ENCODE measurements at places on chromosomes 12 and 14.

DNA sequence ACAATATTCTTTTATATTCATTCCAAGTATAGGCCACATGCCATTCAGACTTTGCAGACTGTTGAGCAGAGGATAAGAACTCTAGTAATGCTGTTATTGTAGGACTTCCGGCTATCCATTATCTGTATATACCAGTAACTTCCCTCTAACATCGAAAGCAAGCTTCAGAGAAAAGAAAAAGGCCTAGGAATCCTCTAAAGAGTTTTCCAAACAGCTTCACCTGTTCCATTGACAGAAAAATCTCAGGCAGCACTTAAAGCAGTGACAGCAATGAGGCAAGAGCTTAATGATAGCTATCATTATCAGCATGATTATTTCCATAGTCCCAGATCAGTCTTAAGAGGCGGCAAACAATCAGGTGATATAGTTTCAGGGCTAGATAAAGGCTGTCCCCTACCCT is 1.8 kb downstream of the CPNE8 start:
- DNase-seq: no peak

DNA sequence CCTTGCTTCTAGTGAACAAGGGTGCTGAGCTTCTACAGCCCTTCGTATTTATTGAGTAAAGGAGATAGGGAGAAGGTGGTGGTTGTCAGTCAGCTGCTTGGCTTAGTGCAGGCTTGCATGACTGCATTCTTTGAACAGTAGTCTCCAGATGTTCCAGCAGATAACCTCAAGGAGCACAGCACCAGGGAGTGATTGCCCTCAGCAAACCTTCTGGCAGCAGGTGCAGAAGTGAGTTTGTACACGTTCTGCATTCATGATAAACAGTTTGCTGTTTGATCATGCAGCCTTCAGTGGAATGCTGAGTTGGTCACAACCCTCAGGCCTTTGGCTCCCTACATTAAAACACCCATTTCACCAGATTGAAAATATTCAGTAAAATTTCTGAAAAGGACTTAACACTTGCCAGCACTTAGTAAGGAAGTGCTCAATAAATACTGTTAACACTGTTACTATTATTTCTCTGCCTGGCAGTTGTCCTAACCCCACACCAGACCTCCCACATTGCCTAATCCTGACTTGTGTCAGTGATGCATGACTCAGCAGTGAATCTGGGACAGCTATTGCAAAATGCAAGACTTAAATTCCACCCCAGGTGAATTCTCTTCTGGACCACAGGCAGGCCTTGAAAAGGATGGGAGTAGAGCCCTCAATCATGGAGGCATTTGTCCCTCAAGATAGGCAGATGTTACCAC is 18.9 kb upstream of the CARMIL3 start:
- DNase-seq: no peak

GRCh38 chr12:76909290-76909689 is 30.5 kb upstream of the CSRP2 start:
- DNase-seq: no peak

DNA sequence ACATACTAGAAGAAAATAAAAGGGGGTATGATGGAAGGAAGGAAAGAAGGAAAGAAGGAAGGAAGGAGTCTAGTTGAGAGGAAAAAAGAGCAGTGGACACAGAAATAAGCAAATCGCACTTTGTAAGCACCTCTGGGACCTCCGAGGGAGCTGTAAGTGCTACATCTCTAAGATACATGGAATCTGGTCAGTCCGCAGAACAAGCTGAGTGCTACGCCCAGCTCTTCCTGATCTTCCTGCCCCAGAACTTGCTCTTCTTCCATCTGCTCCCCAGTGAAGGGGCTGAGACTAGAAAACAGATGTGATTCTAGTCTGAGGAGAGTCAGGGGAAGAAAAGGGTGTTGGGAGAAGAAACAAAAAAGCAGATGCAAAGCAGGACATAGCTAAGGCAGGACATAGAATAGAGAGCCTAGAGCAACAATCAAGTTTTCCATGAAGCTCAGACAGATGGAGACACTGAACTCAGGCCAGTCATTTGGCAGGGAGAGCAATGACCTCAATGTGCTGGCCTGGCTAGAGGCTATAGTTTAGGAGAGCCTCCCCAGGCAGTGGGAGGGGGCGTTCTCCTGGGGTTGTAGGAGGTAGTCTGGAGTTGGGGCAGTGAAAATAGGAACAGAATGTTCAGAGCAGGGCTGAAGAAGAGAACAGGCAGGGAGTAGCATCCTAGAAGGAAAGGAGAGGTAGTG is 1.7 kb upstream of the MFAP5 start:
- DNase-seq: no peak

- DNase-seq: no peak
These were observed 401.0 kb downstream of the BTG1 start for GRCh38 chr12:91744597-91744996.

DNA sequence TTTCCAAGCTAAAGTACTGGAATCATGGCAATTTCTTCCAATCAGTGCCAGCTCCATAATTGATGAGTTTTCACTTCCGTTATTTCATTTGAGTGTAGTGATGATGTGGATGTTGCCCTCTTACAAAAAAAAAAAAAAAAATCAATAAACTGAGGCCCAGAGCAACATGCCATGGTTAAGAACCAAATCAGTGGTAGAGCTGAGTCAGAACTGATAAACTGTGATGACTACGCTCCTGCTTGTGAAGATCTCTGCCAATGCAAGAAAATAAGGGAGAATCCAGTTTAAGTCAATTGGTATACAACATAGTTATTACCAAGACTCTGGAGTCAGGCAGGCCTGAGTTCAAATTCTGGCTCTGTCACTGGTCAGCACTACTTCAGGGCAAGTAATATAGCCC is 102.7 kb downstream of the GPR135 start:
- DNase-seq: no peak
